NCI-H1048 (cell line): ENCODE measurements at places on chromosomes 7 and 10.

GRCh38 chr10:70958396-70958795 is 70.0 kb upstream of the PCBD1 start:
- no peak for DNase-seq

- DNase-seq = no peak
Observed at GRCh38 chr7:103626776-103627175, 180.8 kb upstream of the SLC26A5 start.

- no peak for DNase-seq
Observed at GRCh38 chr10:129927351-129928120, 36.5 kb downstream of the EBF3 start.

DNA sequence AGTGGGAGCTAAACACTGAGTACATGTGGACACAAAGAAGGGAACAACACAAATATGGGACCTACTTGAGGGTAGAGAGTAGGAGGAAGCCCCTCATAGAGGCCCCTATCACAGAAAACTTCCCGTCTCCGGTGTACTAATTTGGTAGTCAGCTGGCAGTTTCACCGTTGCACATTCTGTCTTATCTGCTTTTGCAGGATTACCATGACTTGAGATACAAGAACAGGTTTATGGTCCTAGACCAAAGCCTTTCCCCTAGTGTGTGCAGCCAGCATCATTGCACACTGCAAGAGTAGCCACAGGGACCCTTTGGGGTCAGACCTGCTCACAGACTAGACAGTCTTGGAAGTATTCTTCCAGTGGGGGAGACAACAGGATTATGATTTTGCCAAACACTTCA is 5.9 kb upstream of the IFIT1B start:
- DNase-seq = no peak
